ENCODE measurements at places on chromosomes 1 and 21.

DNA sequence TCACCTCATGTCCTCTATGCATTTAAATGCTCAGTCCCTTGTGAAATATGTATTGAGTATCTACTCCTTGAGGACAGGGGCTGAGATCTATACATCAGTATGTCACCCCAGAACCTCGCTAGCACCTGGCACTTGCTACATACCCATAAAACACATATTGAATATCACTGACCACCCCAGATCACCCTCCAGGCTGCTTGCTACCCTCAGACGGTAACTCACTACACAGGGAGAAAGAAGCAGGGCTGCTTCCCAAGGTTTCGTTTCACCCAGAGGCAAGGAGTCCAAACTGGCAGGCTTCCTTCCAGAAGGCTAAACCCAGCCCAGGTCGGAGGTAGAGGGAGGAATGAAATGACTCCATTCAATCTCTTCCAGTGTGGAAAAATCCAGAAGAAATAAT is 8.5 kb downstream of the INKA2 start:
- no peak for DNase-seq

GRCh38 chr1:6350416-6351088 is 43.0 kb downstream of the ACOT7 start:
- DNase-seq = no peak

- no peak for DNase-seq
Observed at GRCh38 chr1:6950001-6950765, 164.9 kb downstream of the CAMTA1 start.

GRCh38 chr1:28441674-28442073 is 64.2 kb upstream of the RCC1 start:
- no peak for DNase-seq

DNA sequence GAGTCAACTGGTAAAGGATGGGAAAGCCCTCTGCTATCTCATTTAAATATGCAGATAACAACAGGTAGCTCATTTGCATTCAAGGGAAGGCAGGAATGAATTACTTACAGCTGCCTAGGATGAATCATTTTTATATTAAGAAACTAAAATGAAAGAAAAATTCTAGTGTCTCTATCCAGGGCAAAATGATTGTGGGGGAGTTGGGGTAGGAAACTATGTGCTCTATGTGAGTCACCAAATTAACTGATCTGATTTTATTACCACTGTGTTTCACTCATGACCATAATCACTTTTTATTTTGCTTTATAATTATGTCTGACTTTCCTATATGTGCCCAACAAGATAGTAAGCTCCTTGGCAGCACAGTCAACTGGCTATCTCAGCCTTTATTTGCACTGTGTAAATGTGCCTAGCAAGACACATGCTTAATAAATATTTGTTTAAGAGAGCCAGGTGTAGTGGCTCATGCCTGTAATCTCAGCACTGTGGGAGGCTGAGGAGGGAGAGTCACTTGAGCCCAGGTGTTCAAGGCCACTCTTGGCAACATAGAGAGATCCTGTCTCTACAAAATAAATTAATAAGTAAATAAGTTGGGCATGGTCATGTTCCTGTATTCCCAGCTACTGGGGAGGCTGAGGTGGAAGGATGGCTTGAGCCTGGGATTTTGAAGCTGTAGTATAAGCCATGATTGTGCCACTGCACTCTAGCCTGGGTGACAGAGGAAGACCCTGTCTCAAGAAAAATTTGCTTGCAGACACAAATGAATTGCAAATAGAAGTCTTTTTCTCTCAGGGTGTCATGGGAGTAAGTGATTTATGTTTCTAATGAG is 84.1 kb downstream of the SPAG17 start:
- DNase-seq = no peak

GRCh38 chr1:43073490-43074230 is 98.4 kb downstream of the EBNA1BP2 start:
- peak; percentile 80 for DNase-seq

DNA sequence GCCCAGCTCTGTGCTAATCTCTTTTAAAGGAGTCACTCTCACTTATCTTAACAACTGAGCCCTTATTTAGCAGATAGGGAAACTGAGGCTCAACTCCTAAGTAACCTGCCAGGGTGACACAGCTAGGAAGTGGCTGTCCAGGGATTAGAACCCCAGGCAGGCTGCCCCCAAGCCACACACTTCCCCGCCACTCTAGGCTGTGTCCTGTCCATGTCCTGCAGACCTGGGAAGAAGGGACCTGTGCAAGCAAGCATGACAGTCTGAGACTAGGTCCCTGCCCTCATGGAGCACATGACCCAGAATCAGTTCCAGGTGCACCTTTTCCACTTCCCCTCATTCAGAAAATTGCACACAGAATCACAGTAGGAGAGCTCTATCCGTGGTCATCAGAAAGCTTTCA is 12.2 kb downstream of the KIAA1614 start:
- no peak for DNase-seq

DNA sequence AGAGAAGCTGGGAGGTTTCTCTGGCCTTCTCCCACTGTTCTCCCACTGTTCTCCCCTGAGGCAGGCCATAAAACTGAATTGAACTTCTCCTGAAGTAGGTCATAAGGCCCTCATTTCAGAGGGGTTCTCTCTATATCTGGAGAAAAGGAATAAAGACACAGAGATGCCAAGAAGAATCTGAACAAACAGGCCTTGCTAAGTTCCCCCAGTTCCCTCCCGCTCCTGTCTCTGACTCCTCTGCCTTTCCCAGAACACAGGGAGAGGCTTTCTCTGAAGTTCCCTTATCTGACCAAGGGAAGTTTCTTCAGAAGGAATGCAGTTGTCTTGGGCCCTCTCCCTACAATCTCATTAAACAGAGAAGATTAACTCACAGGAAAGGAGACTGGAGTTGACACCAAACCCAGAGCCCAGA is 83.4 kb downstream of the SLC16A1 start:
- no peak for DNase-seq

DNA sequence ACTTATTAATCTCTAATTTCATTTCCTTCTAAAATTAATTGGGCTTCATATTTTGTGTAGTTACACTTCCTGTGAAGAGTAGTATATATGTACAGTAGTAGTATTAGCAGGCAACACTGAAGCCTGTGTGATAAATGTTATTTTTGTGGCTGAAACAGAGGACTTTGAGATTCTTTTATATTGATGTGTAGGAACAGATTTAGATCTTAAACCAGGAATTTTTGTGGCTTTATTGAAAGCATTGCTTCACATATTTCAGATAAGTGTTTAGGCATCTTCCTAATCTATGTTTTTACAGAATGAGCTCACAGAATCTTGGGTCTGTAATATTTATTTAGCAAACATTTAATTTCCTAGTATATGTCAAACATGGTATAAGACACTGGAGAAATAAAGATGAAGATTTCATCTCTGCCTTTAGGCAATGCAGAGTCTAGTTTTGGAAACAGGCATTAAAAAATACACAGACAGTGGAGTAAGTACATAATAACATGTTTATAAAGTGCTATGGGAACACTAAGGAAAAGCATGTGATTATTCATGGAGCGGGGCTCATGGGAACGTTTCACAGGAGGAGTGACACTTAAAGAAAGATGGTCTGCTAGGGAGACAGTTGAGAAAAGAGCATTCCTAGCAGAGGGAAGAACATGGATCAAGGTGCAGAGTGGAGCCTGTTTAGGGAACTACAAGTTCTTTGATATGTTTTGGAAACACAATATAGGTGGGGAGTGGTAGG is 52.7 kb downstream of the MIGA1 start:
- no peak for DNase-seq

DNA sequence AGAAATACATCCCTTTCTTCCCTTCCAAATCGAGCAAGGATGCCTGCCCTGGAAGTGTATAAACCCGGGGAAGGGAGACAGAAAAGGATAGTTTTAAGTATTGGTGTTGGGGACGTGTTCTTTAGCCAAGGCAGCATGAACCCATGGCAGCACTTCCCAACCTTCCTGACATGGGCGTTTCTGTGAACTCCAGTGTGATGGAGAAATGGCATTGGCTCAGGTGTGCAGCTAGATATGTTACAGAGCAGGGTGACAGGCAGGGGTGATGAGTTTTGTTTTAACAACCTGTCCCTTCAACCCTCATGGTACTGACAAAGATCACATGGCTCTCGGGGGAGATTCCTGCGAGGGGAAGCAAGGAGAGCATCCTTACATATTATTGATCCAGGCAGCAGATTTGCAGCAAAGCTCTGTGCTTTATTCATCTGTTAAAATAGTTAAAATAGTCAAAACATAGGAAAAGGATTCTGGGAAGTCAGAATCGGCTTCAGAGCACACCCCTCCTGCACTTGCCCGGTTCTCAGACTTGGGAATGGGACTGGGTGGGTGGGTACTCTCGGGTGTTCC is 4.0 kb downstream of the MX1 start:
- DNase-seq = no peak

DNA sequence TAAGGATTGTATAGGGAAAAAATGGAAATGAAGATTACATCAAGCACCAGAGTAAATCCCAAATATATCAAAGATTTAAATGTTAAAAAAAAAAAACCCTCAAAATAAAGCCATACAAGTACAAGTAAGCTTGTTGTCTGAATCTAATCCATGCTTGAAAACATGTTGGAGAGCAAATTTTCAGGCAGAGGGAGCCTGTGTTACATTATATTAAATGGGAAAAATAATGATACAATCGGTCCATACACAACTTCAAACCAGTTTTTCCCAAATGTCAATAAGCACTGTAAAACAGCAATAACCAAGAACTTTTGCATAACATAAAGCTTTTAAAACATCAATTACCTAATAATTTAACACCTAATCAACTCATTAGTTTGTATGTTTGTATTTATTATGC is 949.4 kb upstream of the ADGRL4 start:
- DNase-seq = no peak

DNA sequence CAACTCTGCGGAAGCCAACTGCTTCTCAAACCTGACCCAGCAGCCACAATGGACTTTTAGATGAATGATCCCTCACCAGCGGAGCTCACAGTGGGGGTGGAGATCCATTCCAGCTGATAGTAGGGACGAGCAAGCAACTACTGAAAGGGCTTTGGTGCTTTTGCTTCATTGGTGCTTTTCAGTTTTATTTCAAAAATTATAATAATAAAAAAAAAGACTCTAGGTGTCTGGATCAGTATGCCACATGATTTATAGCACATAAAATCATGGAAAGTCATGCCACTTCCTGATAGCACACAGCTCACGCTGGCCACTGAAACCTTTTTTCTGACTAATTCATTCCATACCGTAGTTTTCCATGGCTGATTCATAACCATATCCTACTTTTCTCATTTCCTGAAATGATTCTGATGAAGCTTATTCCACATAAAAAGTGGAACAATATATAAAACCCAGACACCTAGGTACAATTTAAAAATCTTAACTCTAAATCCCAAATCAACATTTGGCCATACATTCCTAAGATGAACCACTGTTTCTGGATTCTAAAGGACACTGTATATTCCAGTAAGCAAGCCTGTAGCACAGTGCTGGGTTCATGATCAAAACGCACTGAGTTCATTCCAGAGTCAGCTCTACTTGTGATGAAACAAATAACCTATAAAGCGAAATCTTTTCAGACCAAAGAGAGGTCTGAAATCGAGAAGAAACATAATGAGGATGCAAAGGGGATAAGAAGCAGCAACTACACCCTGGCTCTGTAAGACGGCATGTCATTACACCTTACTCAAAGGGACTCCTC is 41.3 kb upstream of the KCNE1 start:
- DNase-seq = no peak

GRCh38 chr1:226073184-226073950 is 10.9 kb downstream of the H3-3A start:
- DNase-seq = no peak

- DNase-seq = no peak
Observed at GRCh38 chr1:91579658-91580228, 79.1 kb downstream of the CDC7 start.

DNA sequence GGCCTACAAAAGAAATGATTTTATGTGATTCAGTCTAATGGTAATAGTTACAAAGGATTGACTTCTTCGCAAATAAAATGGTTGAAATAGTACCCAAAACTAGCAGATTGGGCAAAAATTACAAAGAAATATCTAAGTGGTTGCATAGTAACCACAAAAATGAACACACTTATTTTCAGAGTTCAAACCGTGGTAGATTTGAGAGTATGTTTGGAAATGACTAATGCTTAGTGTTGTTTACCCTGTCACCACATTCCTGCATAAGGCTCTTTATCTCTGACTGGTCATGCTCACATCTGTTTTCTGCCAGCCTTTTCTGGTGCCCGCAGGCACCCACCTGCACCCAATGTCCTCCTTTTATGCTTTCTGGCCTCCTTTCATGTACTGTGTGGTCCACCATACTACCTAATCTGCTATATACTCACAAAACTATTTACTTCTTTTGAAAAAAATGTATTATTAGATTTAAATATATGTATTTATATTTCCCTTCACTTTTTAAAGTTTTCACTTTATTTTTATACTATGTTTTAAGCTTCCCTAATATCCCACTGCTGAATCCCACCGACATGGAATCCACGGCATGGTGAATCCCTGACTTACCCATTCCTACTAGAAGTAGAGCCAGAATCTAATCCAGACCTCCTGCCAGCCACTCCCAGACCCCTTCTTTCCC is 30.3 kb downstream of the PTPRC start:
- peak; percentile 31 for DNase-seq

- peak; percentile 12 for DNase-seq
Observed at GRCh38 chr1:147072482-147073432, 99.5 kb downstream of the PRKAB2 start.

- DNase-seq = no peak
Observed at GRCh38 chr1:3921765-3922164, 21.7 kb upstream of the C1orf174 start.

- DNase-seq = no peak
Observed at GRCh38 chr1:227518876-227519275, 44.5 kb upstream of the ZNF678 start.

DNA sequence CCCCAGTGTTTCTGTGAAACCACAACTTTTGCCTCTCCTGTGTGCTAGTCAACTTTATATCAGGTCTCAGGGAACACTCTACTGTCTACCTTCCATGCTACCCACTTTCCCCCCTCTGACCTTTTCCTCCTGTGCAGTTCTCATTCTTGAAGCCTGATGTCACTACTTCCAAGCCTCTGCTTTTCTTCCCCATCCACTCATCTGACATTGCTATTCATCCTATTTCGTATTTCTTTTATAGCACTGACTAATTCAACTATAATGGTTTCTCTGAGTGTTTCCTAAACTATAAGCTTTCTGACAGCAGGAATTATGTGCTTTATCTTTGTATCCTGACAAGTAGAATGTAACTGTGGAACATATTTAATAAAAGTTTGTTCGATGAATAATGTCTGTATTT is 18.2 kb upstream of the DPH5 start:
- DNase-seq = no peak

Data from inflammatory macrophage (primary cell).